Activated CD4-positive, alpha-beta T cell treated with anti-CD3 and anti-CD28 coated beads, Interleukin-2, amount 10 ng/mL, durations not matched to agents 24 days and 14 days (primary cell): ENCODE measurements at places on chromosomes 4 and X. TPM values are rescaled to one million over a fixed set of nuclear protein-coding genes. Genes with fewer than 3 reads are reported as not detected.

DNA sequence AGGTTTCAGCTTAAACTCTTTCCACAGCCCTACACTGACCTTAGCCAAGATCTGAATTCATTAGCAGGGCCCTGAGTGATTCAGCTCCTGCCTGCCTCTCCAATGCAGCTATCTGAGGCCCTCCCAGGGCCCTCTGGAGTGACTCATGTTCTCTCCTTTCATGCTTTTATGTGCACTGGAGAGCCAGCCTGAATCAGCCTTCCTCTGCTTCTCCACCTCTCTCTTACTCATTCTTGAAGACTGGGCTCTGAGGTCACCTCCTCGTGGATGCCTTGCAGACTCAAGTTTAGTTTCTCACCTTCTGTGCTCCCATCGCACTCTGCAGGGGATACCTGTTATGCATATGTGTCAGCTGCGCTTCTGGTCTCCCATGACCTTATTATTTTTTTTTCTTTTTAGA is 3.1 kb upstream of the OCIAD2 start:
- H3K4me1 ChIP-seq, result peaks cover 26% of the 10 kb centered on the region
- no peaks in the 10 kb centered on the region for H3K27me3 ChIP-seq
- DNase-seq, result peak; percentile 75
- peaks cover 7% of the 10 kb centered on the region for H3K36me3 ChIP-seq

DNA sequence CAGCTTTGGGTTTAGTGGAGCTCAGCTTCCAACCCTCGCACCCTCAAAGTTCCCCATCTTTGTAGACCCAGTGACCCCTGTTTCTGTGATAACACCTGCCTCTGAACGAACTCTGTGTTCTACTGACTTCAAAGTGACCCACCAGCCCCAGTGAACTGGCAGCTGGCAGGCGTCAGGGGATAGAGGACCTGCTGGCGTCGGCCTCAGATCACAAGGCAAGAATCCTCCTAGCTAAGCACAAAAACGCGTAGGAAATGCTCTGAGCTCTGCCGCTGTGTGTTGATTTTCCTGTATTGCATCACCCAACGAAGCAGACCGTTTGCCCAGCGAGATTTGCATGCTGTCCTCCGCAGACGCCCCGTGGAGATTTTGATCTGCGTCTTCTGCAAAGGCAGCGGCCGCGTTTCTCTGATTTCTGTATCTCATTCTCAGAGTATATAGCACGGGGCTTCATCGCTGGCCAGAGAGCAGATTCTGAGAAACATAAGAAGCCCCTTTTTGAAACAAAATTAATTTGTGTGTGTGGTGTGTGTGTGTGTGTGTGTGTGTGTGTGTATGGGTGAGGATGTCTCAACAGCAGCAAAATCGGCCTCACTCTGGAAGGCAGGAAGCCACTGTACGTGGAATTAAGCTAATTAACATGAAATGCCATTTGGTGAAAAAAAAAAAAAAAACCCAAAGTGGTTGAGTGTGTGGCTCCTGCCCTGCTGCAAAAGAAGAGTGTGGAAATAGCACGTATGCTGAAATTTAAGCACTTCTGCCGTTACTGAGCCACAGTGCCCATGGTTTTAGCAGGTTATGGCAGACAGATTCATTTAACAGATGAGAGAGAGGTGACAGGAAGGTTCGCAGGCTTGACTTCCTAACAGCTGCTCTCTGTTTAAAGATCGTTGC is 29.2 kb upstream of the ASMTL start:
- peak overlapping the region; percentile 94 for H3K4me3 ChIP-seq
- no peaks in the 10 kb centered on the region for H3K27me3 ChIP-seq
- peak; percentile 94 for DNase-seq
- H3K4me1 ChIP-seq, result peaks cover 63% of the 10 kb centered on the region

DNA sequence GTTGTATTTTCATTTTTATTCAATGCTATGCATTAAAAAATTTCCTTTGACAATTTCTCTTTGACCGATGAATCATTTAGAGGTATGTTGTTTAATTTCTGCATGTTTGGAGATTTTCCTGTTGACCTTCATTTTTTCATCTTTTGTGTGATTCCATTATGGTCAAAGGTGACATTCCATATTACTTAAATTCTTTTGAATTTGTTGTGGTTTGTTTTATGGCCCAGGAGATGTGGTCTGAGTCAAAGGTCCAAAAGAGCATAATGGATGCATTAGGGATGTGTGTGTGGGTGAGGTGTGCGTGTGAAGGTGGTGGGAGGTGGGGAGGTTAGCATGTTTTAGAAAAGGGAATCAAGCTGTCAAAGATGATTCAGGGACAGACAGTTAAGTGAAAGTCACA is 76.0 kb upstream of the GIMD1 start:
- H3K4me1 ChIP-seq, result no peaks in the 10 kb centered on the region
- H3K27me3 ChIP-seq, result no peaks in the 10 kb centered on the region
- no peak for DNase-seq
- no peak overlapping the region for H3K27ac ChIP-seq

DNA sequence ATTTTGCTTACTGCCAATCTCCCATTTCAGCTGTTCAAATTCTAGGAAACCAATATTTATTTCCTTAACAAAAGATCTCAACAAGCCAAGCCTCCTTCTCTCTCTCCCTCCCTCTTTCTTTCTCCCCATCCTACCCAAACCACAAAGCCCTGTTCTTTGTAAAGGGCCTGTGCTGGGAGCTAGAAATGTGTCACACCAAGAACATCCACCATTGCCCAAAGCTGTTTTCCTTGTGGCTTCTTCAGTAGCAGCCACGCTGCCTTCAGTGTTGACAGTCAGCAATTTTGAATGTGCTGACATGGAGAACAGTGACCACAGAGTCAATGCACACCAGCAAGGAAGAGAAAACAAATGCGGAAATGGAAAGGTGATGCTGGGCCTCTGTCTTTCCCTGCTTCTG is 203.0 kb downstream of the MAML3 start:
- H3K27me3 ChIP-seq, result peaks cover 8% of the 10 kb centered on the region
- H3K4me3 ChIP-seq, result peak overlapping the region; percentile 59
- H3K36me3 ChIP-seq, result peaks cover 4% of the 10 kb centered on the region
- peaks cover 35% of the 10 kb centered on the region for H3K4me1 ChIP-seq
- peak overlapping the region; percentile 88 for H3K27ac ChIP-seq

GRCh38 chr4:76723924-76724323 is 174.0 kb downstream of the SOWAHB start:
- H3K27me3 ChIP-seq, result peaks cover 9% of the 10 kb centered on the region
- H3K27ac ChIP-seq, result no peak overlapping the region
- no peak overlapping the region for H3K4me3 ChIP-seq
- no peak for DNase-seq
- peaks cover 5% of the 10 kb centered on the region for H3K4me1 ChIP-seq
- H3K36me3 ChIP-seq, result no peaks in the 10 kb centered on the region

GRCh38 chrX:25020391-25020904 is 4.7 kb upstream of the ARX start:
- peaks cover 71% of the 10 kb centered on the region for H3K27me3 ChIP-seq
- H3K27ac ChIP-seq, result no peak overlapping the region
- no peak for DNase-seq
- peaks cover 15% of the 10 kb centered on the region for H3K4me1 ChIP-seq

DNA sequence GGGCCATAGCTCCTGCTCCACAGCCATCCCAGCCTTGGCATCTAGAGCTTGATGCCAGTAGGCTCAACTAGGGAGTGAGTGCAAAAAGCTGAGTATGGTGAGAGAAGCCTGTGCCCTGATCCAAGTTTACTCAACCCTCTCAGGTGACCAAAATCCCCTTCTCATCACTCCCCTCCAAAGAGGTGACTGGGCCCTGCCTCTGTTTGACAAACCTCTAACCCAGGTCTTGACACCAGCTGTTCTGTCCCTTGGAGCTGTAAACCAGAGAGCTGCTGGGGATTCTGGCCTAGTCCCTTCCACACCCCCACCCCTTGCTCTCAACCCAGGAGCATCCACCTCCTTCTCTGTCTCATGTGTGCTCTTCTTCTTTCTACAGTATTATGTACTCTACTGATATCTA is 73.5 kb downstream of the MSN start:
- DNase-seq, result no peak
- no peaks in the 10 kb centered on the region for H3K27me3 ChIP-seq
- peaks cover 29% of the 10 kb centered on the region for H3K4me1 ChIP-seq
- H3K27ac ChIP-seq, result peak overlapping the region; percentile 80
- H3K36me3 ChIP-seq, result peaks cover 69% of the 10 kb centered on the region
- no peak overlapping the region for H3K4me3 ChIP-seq

DNA sequence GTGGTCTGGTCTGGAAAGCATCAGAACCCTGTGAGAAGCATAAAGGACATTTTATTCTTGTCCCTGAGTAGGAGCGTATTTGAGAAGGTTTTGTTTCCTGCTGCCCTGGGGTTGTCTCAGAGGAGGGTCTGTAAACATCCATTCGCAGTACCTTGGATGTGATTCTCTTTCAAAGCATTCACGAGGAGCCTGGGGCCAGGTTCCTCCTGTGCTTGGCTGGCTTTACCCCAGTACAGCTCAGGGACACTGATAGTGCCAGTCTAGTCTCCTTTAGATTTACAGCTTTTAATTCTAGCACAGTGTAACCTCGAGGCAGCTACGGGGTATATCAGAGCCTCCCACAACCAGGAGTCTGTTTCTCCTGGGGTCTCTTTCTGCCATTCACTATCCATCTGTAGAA is 2.7 kb downstream of the CLRN2 start:
- DNase-seq, result no peak
- no peak overlapping the region for H3K27ac ChIP-seq
- peaks cover 2% of the 10 kb centered on the region for H3K4me1 ChIP-seq
- no peak overlapping the region for H3K4me3 ChIP-seq
- H3K27me3 ChIP-seq, result peaks cover 25% of the 10 kb centered on the region

GRCh38 chr4:119725688-119726330 is 97.2 kb upstream of the PDE5A start:
- no peaks in the 10 kb centered on the region for H3K36me3 ChIP-seq
- DNase-seq, result no peak
- no peaks in the 10 kb centered on the region for H3K27me3 ChIP-seq
- no peaks in the 10 kb centered on the region for H3K4me1 ChIP-seq

GRCh38 chrX:152897222-152898131 is at the start of gene ZNF185:
Gene ZNF185 (plus strand): TSS chrX:152898067. CDS start chrX:152914490, 16,423 bp downstream.
- no peaks in the 10 kb centered on the region for H3K4me1 ChIP-seq
- DNase-seq, result peak; percentile 56
- H3K27ac ChIP-seq, result no peak within 1 kb of the TSS
- H3K27me3 ChIP-seq, result peaks cover 18% of the 10 kb centered on the region

DNA sequence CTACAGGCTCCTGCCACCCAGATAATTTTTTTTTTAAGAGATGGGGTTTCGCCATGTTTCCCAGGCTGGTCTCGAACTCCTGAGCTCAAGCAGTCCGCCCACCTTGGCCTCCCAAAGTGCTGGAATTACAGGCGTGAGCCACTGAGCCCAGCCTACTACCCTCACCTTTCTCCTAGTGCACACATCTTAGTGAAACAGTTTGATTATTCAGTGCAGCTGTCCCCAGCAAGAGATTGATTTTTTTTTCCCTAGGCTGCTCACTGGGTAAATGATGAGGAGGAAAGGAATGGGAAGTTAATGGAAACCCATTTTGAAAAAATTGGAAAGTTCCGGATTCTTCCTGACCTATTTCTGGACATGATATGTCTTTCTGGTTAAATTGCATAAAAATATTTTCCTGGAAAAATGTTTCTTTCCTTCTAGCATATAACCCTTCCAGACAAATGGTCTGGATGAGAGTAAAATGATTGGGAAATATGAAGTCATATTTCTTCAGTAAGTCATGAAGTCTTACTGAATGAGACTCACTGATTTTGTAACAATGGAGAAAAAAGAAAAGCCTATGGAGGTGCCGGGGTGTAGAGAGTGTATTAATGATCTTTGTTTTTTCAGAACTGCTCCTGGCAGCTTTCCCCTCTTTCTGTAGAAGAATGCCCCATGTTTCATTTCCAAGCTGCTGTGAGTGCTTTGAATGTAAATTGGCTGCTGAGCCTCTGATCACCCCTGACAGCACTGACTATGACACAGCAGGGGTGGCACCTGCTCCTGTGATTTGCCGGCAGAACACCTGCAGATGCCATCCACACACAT is 19.5 kb upstream of the ZNF41 start:
- no peaks in the 10 kb centered on the region for H3K4me1 ChIP-seq
- no peak for DNase-seq
- H3K36me3 ChIP-seq, result no peaks in the 10 kb centered on the region
- no peak overlapping the region for H3K27ac ChIP-seq
- H3K4me3 ChIP-seq, result no peak overlapping the region

GRCh38 chrX:153970357-153971123 is 1.1 kb downstream of the HCFC1 start:
- peak; percentile 77 for DNase-seq
- H3K27me3 ChIP-seq, result no peaks in the 10 kb centered on the region

DNA sequence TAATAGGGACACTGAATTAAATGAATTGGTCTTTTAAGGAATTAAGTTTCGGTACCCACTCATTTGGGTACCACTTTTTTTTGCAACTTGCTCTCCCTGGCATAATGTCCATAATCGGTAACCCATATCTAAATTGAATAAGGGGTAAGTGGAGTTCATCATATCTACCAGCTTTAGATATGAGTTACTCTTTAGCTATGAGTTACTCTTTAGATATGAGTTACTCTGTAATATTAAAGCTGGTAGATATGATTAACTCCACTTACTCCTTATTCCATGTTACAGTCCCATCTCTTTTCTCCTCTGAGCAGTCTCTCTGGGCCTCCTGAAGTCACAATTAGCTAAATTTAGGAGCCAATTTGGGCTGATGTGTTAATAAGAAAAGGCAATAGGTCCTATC is 85.7 kb downstream of the TEX13C start:
- DNase-seq, result no peak
- no peak overlapping the region for H3K4me3 ChIP-seq
- no peaks in the 10 kb centered on the region for H3K36me3 ChIP-seq
- H3K27ac ChIP-seq, result no peak overlapping the region
- H3K27me3 ChIP-seq, result no peaks in the 10 kb centered on the region

GRCh38 chr4:107616838-107617389 is 103.1 kb downstream of the PAPSS1 start:
- DNase-seq, result no peak
- H3K4me3 ChIP-seq, result no peak overlapping the region
- H3K27ac ChIP-seq, result no peak overlapping the region
- no peaks in the 10 kb centered on the region for H3K4me1 ChIP-seq
- no peaks in the 10 kb centered on the region for H3K27me3 ChIP-seq

Gene MAGEB17
- total RNA-seq, result not detected in 2 replicates

Gene RPL39
- total RNA-seq, result 2,109 and 2,135 TPM in 2 replicates

Gene TEX13D
- total RNA-seq, result not detected in 2 replicates

Gene F8A2
- total RNA-seq, result not detected in 2 replicates

Gene PWWP3B
- not detected in 2 replicates for total RNA-seq

Gene DCAF8L2
- not detected in 2 replicates for total RNA-seq

Gene HSFX2
- 0.28 TPM in 1 of 2 replicates, not detected in the other for total RNA-seq

Gene HSFX3
- total RNA-seq, result not detected in 2 replicates

Gene HMX1
- total RNA-seq, result not detected in 2 replicates
